ENCODE measurements at places on chromosomes 5 and 9.

DNA sequence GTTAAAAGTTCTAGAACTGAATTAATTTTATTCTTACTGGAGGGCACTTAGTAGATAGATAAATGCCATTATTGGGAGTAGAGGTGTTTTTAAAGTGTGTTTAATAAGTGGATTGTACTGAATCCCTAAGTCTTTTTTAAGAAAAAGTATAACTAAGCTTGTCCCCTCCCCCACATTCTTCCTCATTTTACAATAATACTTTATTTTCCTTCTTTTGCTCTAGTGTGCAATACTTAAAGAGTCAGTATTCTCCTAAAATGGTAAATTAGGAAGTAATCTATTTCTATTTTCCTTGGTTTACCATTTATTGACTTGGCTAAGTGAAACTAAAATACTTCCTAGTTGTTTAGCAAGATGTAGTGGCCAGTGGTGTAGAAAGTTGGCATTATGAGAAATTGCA is 11.6 kb downstream of the UBLCP1 start:
- no peak for DNase-seq

DNA sequence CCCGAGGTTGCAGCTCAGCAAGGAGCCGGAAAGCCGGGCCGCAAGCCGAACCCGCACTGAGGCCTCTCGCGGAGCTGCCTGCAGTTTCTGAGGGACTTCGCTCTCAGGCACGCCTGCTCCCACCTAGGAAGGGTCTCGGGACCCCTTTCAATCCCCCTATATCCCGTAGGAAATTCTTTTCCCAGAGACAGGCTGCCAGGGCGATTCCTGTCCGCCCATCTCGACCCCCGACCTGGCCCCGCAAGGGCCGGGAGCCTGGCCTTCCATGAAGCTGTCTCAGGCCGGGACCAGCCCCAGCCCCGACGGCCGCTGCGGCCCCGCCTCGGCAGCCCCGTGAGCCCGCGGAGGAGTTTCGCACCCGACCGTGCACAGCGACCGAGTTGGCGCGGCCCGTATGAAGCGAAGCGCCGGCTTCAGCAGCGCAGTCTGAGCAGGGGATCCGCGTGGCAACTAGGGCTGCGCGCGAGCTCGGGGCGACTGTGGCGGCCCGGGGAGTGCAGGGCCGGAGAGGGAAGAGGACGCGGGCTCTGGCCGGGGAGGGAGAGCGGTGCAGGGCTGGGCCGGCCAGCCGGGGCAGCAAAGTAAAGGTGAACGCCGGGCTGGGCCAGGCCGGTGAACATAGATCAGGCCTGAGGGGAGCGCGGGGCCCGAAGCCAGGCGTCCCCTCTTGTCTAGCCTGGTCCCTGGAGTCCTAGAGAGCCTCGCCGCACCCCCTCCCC is 977 bp upstream of the PRDM12 start:
- DNase-seq, result no peak

DNA sequence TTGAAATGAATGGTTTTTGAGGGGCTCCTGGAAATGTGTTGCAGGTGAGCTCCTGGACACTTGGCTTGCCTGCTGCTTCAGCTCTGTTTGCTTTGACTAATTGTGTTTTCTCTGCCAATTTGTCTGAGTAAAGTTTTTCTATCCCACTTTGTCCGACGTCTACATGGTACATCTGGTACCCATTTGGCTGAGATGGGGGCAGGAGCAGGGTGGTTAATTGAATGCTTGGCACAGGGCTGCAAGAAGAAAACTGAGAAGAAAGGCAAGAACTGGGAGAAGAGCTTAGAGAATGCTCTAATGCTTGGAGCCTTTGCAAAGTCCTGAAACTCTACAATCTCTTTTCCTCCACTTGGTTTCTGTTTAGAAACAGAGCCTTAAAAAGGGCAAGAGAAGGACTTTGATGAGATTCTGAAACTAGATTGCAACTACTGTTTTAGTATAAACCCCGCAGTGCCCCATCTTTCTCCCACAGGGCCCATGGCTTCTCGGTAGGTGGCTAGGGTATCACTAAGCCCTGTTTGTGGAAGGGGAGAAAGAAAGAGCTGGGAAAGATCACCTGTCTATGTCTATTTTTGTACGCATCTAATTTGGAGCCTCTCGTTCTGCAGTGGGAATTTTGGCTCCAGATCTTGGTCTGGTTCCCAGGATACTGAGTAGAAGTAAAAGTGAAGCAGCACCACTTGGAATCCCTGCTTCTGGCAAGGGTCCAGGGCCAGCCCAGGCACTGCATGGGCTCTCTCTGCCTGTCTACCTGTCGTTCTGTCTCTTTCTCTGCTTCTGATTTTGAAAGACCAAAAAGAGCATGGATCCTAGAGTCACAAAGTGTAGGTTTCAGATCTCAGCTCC is 214.4 kb downstream of the SEMA6A start:
- DNase-seq, result no peak

DNA sequence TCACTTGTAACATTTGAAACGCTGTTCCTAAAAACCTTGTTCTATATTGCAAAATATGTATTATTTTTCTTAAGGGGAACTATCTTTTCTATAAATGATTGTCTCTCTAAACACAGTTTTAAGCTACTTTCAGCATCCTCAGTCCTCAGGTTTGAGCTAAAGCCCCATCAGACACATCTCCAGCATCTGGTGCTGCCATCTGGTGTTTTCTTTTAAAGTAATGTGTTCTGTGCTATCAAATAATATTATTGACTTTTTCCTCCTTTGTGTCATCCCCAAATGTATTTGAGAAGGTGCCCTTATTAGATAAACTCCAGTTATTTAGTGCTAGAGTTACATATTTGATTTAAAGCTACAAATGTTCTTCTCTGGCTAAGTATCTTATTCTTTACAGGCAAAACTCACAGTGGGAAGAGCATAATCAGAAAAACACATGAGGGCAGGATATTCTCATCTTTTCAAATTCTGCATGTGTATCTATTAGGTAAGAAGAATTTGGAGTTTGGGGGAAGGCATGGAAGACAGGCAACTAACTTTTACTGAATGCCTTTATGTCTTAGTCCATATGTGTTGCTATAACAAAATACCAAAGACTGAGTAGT is 27.5 kb downstream of the ZNF474 start:
- no peak for DNase-seq

GRCh38 chr5:15320871-15321270 is 179.1 kb upstream of the FBXL7 start:
- no peak for DNase-seq

- no peak for DNase-seq
Observed at GRCh38 chr9:107228496-107229039, 54.5 kb upstream of the RAD23B start.

- no peak for DNase-seq
Observed at GRCh38 chr5:128262911-128263310, 179.3 kb downstream of the SLC12A2 start.

DNA sequence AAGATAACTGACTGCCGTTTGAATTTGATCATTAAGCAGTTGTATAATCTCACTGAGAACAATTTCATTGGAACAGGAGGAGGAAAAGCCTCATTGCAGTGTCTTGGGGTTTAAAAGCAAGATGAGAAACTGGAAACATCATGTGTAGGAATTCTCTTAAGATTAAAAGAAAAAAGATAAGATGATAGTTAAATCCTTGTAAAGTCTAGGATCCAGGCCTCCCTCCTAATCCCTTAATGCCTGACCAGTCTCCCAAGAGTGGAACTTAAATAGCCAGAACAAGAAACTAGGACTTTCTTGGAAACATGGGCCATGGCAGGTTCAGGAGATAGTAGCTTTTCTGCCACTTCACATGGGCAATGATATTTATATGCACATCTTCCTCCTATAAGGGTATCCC is 37.0 kb upstream of the LRRC19 start:
- no peak for DNase-seq

DNA sequence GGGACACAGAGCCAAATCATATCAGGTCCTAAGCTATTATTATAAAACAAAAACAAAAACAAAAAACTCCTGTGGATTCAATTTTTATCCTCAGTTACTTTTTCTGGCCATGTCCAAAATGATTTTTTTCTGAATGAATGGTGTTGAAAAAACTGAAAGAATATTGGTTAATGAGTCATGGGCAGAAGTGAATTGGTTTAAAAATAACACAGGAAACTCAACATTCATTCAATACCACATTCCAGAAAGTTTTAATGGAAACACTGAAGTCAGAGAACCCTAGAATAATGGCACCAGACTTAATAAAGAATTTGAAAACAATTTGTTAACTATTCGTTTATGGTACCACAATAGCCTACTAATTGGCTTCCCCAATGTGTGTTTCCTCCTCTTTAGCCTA is 102.4 kb upstream of the CDH9 start:
- DNase-seq, result no peak

DNA sequence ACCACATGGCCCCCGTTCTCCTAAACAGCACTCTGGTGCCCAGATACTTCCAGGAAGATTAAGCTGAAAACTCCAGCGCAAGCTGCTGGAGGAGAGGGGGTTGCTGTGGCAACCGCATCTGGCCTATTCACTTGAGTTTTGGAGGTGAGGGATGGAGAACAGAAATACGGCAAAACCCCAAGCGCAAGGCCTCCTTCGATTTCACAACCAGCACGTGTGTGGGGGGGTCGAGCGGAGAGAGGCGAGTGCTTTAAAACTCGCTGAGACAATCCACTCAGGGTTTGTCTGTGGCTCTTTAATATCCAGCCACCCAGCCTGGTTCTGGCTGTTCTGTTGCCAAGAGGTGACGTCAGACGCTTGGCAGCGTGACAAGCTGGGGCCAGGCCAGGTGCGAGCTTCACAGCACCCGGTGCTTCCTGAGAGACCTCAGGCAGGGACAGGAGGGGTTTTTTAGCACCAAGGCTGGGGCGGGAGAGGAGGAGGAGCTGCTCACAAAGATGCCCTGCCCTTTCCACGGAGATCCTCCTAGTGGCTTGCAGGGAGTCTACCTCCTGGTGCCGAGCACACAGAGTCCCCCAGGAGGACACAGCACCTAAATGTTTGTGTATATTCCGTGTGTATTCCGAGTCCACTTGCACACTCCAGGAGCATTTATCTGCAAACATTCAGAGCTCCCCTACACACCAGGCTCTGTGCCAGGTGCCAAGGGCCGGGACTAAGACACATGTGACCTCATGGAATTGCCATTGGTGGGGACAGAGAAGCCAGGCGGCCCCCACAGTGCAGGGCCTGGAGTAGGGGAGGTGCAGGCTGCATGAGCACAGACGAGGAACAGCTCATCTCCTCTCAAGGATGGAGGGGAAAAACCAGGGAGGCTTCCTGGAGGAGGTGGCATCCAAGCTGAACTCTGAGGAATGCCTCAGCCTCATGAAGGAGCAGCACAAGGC is 194.6 kb downstream of the OLFM1 start:
- no peak for DNase-seq

DNA sequence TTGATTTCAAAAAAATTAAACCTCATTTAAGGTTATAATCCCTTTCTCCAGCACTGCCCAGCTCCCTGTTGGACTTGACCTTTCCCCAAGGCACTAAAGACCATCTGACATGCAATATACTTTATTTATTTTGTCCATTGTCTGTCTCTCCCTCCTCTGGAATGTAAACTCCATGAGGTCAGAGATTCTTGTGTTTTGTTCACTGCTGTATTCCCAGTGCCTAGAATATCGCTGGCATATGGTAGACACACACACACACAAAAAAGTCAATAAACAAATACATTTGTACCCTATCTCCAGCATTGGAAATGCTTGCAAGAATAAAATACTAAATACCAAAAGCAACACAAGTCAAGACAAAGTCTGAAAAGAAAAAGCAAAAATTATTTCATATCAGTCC is 17.3 kb upstream of the ARSB start:
- no peak for DNase-seq

- no peak for DNase-seq
Observed at GRCh38 chr9:4167728-4168127, 132.1 kb downstream of the GLIS3 start.

GRCh38 chr5:121919046-121919445 is 42.7 kb upstream of the SRFBP1 start:
- no peak for DNase-seq

- no peak for DNase-seq
Observed at GRCh38 chr5:35908814-35909213, 29.6 kb downstream of the CAPSL start.

DNA sequence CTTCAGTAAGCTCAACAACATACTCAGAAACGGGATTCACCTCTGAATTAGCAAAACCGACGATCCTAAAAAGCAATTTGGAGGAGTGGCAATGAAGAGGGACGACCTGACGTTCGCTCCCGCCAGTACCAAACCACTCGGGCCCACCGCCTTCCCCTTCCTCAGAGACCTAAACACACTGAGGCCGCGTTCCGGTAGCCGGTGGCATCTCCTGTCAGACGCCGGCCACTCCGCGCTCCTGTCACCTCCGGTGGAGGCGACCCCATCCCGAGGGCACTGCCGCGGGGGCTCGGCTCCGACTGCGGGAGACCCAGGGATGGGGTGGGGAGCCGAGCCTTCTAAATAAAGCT is 617 bp downstream of the PPP6C start:
- DNase-seq, result peak; percentile 8

GRCh38 chr9:78590068-78590467 is 293.1 kb downstream of the PSAT1 start:
- no peak for DNase-seq

DNA sequence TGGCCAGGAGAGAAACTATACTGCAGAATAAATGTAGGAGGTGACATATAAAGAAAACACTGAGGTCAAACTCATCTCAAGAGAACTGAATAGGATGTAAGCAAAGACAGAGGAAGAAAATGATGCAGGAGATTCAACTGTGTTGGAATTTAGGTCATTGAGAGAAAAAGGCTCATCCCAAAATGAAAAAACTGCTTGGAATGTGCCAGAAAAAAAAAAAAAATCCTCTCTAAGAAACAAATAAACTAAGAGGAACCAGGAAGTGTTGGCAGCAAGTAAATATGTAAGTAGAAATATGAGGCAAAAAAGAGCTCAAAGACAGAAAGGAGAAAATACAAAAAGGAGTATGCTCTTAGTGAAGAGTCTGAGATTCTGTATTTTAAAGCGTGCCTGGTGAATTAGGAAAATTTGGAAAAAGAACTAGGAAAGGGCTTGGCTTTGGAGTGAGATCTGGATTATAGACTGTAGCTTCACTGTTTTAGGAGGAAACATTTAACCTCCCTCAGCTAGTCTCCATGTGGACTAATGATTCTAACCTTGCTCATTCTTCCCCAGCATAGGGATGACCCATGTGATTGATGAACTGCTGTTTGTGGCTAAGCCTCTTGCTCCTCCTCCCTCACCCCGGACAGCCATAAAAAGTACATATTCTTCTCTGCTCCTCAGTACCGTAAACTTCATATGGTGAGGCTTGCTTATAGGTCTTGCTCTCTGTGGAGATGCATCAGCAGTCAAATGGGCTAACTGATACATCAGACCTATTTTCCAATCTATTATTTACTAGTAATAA is 185.6 kb upstream of the POU5F2 start:
- DNase-seq, result no peak

- DNase-seq, result no peak
Observed at GRCh38 chr5:120354126-120354525, 110.0 kb upstream of the PRR16 start.

DNA sequence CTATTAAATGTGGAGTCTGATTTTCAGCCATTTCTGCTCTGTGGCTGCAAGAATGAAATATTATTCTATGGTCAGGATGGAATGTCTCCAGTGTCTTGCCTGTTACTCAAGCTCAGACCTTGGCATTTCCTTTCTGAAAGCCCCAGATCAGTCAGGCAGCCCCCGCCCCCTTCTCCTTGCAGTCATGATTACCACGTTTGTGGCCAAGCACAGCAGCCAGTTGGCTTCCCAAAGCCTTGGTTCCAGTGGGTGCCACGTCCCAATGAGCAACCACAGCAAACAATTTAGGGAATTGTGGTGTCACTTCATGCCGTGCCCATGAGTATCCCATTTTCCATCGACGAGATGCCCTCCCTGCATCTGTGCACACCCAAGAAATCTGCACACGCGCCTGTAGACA is 9.7 kb upstream of the OBP2A start:
- no peak for DNase-seq

- DNase-seq, result no peak
Observed at GRCh38 chr5:124669956-124670721, 76.3 kb downstream of the ZNF608 start.
